ENCODE measurements at places on chromosomes 1 and 21. TPM values are rescaled to one million over a fixed set of nuclear protein-coding genes. Genes with fewer than 3 reads are reported as not detected.

DNA sequence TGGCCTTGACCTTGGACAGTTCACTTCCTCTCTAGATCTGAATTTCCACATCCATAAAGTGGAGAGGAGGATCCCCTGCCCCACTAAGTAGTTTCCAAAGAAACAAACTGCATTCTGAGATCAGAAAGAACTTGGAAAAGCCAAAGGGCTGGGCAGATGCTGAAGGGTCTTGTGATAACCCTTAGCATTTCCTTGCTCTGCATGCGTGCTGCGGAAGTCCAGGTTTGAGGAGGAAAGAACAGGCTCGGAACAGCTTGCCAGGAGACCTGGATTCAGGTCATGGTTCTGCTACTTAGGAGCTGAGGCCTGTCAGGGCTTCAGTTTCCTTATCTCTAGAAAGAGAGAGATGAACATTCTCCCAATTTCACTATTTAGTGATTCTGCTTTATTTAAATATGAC is 27.2 kb downstream of the IGFN1 start:
- no peak for DNase-seq

DNA sequence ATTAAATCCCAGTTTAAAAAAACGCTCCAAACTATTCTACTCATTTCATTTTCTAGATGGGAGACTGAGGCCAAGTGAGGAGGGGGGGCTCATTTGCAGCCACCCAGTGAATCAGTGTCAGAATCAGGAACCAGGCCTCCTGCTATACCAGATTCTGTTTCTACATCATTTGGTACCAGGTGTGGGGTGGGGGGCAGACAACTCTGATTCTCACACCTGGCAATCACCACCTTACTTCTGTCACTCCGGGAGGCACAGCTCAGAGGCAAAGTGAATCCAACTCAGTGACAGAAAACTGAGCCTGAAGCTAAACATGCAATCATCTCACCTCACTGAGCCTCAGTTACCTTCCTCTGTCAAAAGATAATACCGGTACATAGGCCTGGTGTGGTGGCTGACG is 23.5 kb upstream of the ID3 start:
- no peak for DNase-seq

Gene KCNJ9
- not detected for total RNA-seq

Gene TNFSF4
- total RNA-seq, result 0.35 TPM

Gene CTSS
- total RNA-seq, result 21.3 TPM

DNA sequence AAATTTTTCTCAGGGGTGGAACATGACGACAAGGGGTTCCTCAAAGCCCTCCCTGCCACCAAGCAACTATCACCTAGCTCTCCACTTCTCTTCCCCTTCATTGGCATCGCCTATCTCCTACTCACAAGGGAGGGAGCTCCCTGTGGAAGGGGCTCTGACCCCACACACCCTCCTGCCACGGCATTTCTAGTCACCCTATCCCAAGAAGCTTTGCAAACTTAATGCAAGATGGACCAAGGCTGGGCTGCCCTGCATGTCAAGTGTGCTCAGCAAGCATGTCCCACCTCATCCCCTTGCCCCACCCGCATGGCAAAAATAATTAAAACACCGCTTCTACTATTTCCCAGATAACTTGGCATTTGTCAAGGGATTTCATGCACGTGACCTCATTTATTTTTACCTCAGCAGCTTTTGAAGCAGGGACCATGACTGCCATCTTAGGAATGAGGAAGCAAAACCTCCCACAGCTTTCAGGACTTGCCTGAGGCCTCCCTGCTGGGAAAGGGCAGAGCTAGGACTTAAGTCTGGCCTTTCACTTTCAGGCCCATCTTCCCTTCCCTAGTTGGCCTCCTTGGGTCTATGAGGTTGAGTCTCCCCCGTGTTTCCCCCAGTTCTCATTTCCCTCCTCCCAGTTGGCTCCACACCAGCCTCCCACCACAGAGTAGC is 161.3 kb downstream of the TSEN15 start:
- peak; percentile 92 for DNase-seq

DNA sequence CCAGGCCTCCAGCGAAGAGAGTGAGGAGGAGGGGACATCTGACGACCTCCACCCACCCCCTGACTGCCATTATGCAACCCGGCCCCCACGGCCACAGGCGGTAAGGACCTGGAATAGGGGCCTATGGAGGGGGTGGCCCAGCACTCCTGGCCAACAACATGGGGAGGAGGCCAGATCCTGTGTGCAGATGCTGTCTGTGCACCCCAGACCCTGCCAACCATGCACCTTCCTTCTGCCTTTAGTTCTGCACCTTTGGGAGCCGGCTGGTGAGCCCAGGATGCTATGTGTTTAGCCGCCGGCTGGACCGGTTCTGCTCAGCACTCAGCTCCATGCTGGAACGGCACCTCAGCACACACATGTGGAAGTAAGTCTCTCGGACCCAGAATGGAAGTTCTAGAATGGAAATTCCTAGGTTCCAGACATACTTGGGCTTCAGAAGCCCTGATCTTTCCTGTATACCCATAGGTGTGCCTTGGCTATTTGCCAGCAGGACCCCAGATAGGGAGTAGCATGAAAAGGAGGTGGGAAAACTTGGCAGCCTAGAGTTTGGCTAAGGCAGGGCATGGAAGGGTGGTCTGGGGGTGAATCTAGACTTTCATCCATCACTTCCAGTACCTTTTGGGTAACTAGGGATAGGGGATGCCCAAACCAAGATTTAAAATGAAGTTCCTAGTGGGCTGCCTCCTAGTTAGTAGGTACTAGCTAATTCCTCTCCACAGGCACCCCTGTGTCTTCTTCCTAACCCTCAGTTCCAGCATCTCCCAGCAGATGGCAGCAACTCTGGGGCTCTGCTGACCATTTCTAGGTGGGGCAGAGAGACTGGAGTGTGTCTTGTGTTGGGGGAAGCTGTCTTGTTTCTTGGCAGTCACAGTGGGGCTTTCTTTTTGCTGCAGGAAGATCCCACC is 3.6 kb upstream of the CYB561D1 start:
- DNase-seq, result no peak
